ENCODE measurements at places on chromosomes 13 and 19. TPM values are rescaled to one million over a fixed set of nuclear protein-coding genes. Genes with fewer than 3 reads are reported as not detected.

Gene ZNF793
- 8.6 TPM for total RNA-seq

Gene ACER1
- 0.16 TPM for total RNA-seq

Gene VSTM2B
- not detected for total RNA-seq

Gene IQCN
- 12.3 TPM for total RNA-seq

Gene IL17D
- total RNA-seq = 0.20 TPM

Gene ZNF737
- total RNA-seq = 32.5 TPM

Gene MEGF8
- 11.4 TPM for total RNA-seq

Gene RNF17
- not detected for total RNA-seq

Gene SULT2B1
- not detected for total RNA-seq

GRCh38 chr13:33109271-33109697 lies 93.1 kb downstream of the KL start:
- no peaks in the 10 kb centered on the region for H3K4me1 ChIP-seq
- H3K27ac ChIP-seq = no peak overlapping the region
- H3K36me3 ChIP-seq = no peaks in the 10 kb centered on the region
- no peak for DNase-seq

DNA sequence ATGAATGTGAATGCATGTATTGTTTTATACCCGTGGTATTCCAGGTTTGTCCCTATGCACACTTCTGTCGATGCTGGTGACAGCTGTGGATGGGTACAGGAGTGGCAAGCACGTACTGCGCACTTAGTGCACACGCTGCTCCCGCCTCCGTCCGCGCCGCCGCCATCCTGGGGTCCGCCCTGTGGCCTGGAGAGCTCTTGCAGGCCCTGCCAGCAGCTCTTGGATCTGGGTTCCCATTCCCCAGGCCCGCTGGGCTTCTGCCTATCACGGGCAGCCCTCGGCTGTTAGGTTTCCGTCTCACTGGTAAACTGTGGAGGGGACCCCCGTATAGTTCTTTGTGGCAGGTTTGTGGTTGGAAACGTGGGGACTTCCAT lies 4.0 kb downstream of the GNA11 start:
- no peak overlapping the region for H3K4me3 ChIP-seq
- peaks cover 10% of the 10 kb centered on the region for H3K4me1 ChIP-seq
- H3K27ac ChIP-seq = no peak overlapping the region
- H3K27me3 ChIP-seq = no peaks in the 10 kb centered on the region
- no peaks in the 10 kb centered on the region for H3K36me3 ChIP-seq

- no peak overlapping the region for H3K27ac ChIP-seq
- DNase-seq = no peak
- H3K27me3 ChIP-seq = no peaks in the 10 kb centered on the region
- peaks cover 3% of the 10 kb centered on the region for H3K4me1 ChIP-seq
- H3K36me3 ChIP-seq = no peaks in the 10 kb centered on the region
- no peak overlapping the region for H3K4me3 ChIP-seq
Measured at GRCh38 chr13:77513719-77514335, 21.7 kb upstream of the SCEL start.

DNA sequence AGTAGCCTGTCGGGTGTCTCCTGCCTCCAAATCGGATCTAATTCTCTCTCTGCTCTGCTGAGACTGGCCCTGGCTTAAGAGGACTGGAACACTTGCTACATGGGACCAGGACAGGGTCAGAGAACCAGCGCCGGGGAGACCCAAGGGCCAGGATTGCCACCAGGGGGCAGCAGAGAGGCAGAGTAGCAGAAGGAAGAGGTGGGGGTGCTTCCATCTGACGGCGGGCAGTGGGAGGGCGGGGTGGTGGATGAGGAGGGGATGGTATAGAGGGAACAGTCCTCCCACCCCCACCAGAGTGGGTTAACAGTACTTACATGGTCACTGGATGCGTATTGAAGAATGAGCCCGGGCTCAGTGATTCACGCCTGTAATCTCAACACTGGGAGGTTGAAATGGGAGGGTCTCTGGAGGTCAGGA lies 11.9 kb downstream of the SELENOW start:
- H3K27ac ChIP-seq = no peak overlapping the region
- H3K4me1 ChIP-seq = no peaks in the 10 kb centered on the region
- DNase-seq = peak; percentile 82
- no peaks in the 10 kb centered on the region for H3K27me3 ChIP-seq

DNA sequence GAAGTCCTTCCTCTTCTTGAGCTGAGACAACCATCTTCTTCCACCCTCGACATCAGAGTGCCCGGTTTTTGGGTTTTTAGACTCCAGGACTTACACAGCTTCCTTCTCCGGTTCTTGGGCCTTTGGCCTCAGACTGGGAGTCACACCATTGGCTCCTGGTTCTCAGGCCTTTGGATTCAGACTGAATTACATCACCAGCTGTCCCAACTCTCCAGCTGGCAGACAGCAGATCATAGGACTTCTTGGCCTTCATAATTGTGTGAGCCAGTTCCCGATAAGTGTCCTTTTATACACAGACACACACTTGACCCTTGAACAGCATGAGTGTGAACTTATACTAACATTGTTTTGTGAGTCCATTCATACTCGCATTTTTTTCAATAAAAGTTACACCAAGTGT lies 166.0 kb upstream of the UBL3 start:
- no peak overlapping the region for H3K27ac ChIP-seq
- no peaks in the 10 kb centered on the region for H3K36me3 ChIP-seq
- H3K4me1 ChIP-seq = no peaks in the 10 kb centered on the region
- no peak for DNase-seq
- H3K4me3 ChIP-seq = no peak overlapping the region

DNA sequence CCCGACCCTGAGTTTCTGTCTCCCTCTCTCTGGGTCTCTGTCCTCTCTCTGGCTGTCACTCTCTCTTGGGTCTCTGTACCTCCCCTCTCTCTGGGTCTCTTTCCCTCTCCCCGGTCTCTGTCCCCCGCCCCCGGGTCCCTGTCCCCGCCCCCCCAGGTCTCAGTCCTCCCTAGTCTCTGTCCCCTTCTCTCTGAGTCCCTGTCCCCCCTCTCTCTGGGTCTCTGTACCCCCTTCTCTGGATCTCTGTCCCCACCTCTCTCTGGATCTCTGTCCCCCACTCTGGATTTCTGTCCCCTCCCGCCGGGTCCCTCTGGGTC lies 2.3 kb upstream of the FTL start:
- no peak for DNase-seq
- H3K4me1 ChIP-seq = peaks cover 22% of the 10 kb centered on the region
- no peak overlapping the region for H3K4me3 ChIP-seq
- H3K27me3 ChIP-seq = no peaks in the 10 kb centered on the region
- H3K36me3 ChIP-seq = no peaks in the 10 kb centered on the region

DNA sequence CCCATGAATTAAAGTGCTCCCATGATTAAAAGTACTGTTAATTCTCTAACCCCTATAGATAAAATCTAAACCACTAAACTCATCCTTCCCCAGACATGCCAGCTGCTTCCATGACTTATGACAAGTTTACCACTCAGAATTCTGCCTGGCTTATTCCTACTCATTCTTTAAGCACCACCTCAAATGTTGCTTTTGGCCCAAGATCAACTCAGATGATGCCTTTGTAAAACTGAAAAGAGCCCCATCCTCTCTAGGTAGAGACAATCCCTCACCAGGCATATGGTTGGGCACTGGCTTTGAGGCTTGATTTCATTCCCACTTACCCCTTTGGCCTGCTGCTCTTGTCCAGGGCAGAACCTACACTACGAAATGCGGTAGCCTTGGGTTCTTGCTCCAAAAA lies 250.0 kb downstream of the DNAJC15 start:
- no peaks in the 10 kb centered on the region for H3K36me3 ChIP-seq
- peaks cover 4% of the 10 kb centered on the region for H3K27me3 ChIP-seq
- H3K4me1 ChIP-seq = no peaks in the 10 kb centered on the region
- H3K4me3 ChIP-seq = no peak overlapping the region
- no peak for DNase-seq
- no peak overlapping the region for H3K27ac ChIP-seq

DNA sequence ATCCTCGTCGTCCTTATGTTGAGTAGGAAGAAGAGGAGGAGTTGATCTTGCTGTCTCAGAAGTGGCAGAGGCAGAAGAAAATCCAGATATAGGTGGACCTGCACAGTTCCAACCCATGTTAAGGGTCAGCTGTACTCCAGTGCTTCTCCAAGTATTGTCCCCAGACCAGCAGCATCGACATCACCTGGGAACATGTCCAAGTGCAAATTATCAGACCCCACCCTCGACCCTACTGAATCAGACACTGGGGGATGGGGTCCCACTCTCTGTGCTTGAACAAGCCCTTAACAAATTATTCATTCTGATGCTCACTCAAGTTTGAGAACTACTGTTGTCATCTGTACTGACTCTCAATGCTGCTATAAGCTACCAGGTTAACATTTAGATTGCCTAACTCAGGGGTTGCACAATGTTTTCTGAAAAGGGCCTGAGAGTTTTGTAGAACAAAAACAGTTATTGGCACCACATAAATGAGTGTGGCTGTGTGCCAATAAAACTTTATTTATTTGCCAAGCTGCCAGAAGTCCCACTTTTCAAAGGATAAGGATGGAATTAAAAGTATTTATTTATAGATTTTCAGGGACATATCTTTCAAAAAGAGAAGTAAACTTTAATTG lies 226.7 kb upstream of the IPO5 start:
- no peaks in the 10 kb centered on the region for H3K4me1 ChIP-seq
- H3K4me3 ChIP-seq = no peak overlapping the region
- DNase-seq = no peak
- H3K27ac ChIP-seq = no peak overlapping the region
- no peaks in the 10 kb centered on the region for H3K36me3 ChIP-seq
- peaks cover 2% of the 10 kb centered on the region for H3K27me3 ChIP-seq

GRCh38 chr13:45748941-45749759 lies 47.0 kb downstream of the CBY2 start:
- no peak for DNase-seq
- H3K36me3 ChIP-seq = no peaks in the 10 kb centered on the region
- H3K4me1 ChIP-seq = no peaks in the 10 kb centered on the region
- no peak overlapping the region for H3K4me3 ChIP-seq
- no peaks in the 10 kb centered on the region for H3K27me3 ChIP-seq
- no peak overlapping the region for H3K27ac ChIP-seq

- no peaks in the 10 kb centered on the region for H3K4me1 ChIP-seq
- peaks cover 59% of the 10 kb centered on the region for H3K36me3 ChIP-seq
- H3K27ac ChIP-seq = no peak overlapping the region
Measured at GRCh38 chr19:55098716-55099556, 18.5 kb downstream of the PPP1R12C start.

DNA sequence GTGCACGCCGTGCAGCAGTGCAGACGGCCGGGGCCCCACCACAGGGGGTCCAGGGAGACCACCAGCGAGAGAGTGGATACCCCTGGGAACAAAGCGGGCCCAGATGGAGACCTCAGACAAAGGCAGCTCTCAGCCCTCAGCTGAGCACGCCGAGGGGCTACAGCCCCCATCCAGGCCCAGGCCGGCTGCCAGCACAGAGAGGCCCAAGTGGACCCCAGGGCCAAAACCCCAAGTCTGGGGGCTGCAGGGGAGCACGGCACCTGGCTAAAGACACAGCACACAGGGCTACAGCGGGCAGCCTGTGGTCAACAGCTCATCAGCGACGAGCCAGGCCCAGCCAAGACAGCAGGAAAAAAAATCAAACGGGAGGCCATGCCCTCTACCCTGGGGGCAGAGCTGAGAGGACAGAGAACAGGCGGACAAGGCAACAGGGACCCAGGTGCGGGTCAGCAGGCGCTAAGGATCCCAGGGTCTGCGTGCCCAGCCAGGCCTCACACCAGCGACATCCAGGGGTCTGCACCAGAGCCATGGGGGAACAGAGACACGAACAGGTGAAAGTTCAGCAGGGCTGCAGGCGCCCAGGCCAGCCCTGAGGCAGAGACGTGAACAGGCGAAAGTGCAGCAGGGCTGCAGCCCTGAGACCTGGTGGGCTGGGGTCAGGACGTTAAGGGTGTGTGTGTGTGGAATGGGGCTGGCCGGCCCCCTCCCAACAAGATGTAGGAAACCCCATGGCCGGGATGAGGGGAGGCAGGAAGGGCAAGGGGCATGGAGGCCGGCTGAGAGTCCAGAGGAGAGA lies 34.3 kb downstream of the RASA3 start:
- H3K27ac ChIP-seq = no peak overlapping the region
- no peak for DNase-seq
- peaks cover 53% of the 10 kb centered on the region for H3K36me3 ChIP-seq
- no peaks in the 10 kb centered on the region for H3K4me1 ChIP-seq

Measured in T-cell (primary cell).